Heart left ventricle (tissue), 16 donors: ENCODE measurements at places on chromosomes 6 and 20. TPM values are rescaled to one million over a fixed set of nuclear protein-coding genes. Genes with fewer than 3 reads are reported as not detected.

The CENPW gene
- total RNA-seq: not detected

The TGM6 gene
- not detected for total RNA-seq

The NHSL1 gene
- 92.6 TPM for total RNA-seq

The RAET1L gene
- total RNA-seq: not detected

The ZFP57 gene
- total RNA-seq: 0.75 TPM

The SLC26A8 gene
- total RNA-seq: not detected

The SPO11 gene
- not detected for total RNA-seq

The MEI4 gene
- 0.16 TPM for total RNA-seq

The MOXD1 gene
- total RNA-seq: 2.9 TPM
